ENCODE measurements at places on chromosomes 16 and 17.

GRCh38 chr16:1054660-1055556 is 17.6 kb upstream of the SSTR5 start:
- peak; percentile 37 for DNase-seq

GRCh38 chr17:4241535-4241934 is 22.2 kb downstream of the ANKFY1 start:
- no peak for DNase-seq

DNA sequence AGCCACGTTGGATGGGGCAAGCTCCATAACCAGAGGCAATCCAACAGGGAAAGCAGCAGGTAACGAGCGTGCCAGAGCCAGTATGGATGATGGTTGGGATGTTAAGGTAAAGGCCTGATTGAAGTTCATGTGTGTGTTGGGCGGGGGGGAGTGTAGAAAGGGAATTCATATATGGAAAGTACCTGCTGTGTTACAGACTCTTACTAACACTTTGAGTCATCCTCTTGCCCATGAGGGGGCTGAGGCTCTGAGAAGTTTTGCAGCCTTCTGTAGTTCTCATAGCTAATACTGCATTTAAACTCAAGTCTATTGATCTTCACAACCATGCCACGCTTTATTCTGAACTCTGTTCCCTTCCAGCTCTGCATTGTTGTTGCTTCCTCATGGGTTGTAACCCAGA is 28.5 kb downstream of the SYCE1L start:
- DNase-seq, result no peak

DNA sequence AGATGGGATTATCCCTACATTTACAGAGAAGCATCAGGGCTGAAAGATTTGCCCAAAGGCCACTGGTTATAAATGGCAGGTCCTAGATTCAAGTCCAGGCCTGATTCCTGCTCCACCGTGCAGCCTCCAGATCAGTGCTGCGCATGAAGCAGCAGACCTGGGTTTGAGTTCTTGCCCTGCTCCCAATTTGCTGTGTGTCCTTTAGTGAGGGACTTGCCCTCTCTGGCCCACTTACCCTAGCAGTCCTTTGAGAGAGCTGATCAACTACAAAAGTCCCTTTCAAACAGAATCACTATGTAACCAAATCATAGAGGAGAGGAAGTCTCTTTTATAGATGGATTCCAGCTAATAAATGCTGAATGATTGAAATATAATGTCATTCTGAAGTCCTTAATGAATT is 200.4 kb downstream of the RAB11FIP4 start:
- no peak for DNase-seq

DNA sequence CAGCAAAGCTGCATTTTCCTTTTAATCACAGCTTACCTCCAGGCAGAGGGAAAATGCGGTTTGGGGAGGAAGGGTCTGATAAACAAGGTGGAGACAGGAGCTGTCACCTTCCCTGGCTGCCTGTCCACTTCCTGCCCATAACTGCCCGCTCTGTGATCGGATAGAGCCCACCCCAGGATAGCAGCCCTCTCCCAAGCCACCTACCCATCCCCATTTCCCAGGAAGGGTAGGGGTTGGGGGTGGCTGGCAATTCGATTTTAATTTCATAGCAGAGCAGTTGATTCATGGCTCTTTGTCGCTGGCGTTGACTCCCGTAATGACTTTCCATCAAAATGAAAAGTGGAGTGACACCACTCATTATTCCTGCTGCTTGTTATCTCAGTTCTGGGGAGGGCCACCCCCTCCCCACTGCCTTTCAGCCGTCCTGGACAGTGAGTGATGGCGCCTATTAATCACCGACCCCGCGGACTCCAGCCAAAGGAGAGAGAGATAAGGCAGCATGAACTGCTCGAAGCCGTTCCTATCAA is 11.2 kb downstream of the CDK5RAP3 start:
- no peak for DNase-seq

DNA sequence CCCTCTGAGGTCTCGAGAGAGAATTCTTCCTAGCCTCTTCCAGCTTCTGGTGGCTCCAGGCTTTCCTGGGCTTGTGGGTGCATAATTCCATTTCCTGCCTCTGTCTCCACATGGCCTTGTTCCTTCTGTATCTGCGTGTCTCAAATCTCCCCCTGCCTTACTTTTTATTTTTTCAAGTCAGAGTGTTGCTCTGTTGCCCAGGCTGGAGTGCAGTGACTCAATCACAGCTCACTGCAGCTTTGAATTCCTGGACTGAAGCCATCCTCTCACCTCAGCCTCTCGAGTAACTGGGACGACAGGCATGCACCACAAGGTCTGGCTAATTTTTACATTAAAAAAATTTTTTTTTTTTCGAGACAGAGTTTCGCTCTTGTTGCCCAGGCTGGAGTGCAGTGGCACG is 120.6 kb downstream of the SHISA9 start:
- no peak for DNase-seq

GRCh38 chr16:14121872-14122271 is 50.8 kb downstream of the MRTFB start:
- DNase-seq, result no peak

- peak; percentile 75 for DNase-seq
Measured at GRCh38 chr16:31118223-31119155, 1.0 kb downstream of the KAT8 start.

GRCh38 chr17:39756380-39757079 is 18.8 kb downstream of the GRB7 start:
- no peak for DNase-seq

DNA sequence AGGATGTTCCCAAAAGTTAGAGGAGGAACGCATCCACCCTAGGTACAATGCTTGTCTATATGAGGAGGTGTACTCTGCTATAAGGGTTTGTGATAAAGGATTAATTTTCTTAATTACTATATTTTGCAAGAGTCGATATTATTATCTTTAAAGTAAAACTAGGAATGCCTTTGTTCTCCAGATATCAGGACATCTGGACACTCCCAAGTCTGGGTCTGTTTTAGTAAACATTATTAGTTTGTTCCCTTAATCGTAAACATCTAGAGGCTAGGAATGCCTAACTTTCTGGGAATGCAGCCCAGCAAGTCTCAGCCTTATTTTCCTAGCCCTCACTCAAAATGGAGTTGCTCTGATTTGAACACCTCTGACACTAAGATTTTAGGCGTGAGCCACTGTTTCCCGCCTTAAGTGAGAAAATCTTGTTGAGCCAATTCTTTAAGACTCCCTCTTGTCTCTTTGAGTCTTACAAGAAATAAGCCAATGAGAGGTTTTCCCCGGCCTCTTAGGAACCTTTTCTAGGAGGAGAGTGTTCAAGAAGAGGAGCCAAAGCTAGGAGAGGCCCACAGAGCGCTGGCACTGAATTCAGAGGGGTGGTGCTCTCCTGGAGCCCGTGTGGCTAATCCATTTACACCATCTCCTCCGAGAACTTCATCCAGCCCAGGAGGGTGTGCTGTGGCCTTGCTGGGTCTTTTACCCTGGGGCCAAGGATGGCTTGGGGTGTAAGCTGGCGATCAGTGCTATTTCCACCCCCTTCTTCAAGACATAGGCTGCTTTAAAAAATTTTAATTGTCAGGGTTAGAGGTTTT is 40.9 kb downstream of the SMARCE1 start:
- no peak for DNase-seq

DNA sequence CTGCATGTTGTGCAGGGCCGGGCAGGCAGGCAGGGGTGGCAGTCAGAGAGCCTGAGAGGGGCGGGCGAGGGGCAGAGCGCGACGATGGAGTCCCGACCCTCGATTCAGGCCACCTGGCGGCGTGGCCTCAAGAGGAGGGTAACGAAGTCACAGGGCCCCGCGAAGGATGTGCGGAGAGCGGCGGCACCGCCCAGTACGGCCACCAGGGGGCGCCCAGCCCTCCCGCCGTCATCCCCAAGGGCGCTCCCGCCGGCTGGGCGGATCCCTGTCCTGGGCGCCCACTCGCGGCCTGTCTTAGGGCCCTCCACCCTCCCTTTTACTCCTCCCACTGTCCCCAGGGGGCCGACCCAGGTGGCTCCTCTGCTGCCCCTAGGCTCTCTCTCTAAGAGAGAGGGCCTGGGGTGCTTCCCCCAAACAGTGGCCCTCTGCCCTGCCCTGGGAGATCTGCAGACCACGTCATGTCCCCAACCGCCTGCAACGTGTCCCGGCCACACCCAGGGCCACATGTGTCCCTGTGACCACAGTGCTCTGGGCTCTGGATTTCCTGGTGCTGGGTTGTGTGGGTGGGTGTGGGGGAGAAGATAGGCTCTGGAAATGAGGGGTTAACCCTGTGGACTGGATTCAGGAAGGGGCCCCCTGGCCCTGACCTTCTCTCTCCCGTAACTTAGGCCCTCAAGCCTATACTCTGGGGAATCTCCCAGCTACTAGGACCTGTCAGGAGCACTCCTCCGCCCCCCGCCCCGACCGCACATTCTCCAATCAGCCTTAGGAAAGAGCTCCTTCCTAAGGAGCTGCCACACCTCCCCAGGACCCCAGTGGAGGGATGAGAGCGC is 5.9 kb downstream of the DPEP2 start:
- DNase-seq, result peak; percentile 67

Measured in AG10803 (cell line).